ENCODE measurements at places on chromosomes 1 and 21. TPM values are rescaled to one million over a fixed set of nuclear protein-coding genes. Genes with fewer than 3 reads are reported as not detected.

DNA sequence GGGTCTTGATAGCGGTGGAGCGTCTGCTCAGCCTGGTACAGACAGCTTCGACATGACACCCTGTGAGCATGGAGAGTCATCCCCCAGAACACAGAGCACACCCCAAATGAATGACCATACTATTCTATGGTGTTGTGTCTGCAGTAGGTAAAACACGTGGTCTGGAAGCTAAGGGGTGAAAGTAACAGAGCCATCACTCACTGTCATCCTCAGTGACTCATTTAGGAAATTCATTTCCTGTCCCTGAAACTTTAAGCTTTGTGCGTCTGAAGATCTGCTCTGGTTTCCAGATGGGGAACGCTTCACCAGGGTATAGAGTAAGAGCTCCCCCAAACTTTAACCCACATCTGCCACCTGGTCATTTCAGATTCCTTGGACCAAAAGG lies 94.8 kb upstream of the DISP3 start:
- H3K4me1 ChIP-seq, result no peaks in the 10 kb centered on the region
- H3K36me3 ChIP-seq, result no peaks in the 10 kb centered on the region
- H3K4me3 ChIP-seq, result no peak overlapping the region
- H3K27ac ChIP-seq, result no peak overlapping the region
- peaks cover 41% of the 10 kb centered on the region for H3K27me3 ChIP-seq

The LSM10 gene
- 28.4 TPM for total RNA-seq

DNA sequence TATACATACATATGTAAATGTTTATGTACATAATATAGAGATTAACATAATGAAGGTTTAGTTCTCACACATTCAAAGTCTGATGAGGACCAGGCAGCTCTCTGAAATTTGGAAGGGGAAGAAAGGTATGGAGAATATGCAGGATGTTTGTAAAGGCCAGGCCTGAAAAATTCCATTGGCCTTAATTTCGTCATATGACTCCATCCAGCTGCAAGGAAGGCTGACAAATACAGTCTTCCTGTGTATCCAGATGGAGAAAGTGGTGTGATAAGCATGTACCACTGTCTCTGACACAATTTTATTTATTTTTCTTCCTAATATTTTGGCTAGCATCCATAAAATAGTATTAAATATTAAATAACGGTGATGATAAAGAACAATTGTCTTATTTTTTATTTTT lies 6.3 kb upstream of the SGIP1 start:
- H3K36me3 ChIP-seq, result no peaks in the 10 kb centered on the region
- no peak overlapping the region for H3K27ac ChIP-seq
- H3K4me3 ChIP-seq, result no peak overlapping the region
- H3K27me3 ChIP-seq, result peaks cover 9% of the 10 kb centered on the region

- no peak overlapping the region for H3K4me3 ChIP-seq
- no peak for DNase-seq
- peaks cover 11% of the 10 kb centered on the region for H3K27me3 ChIP-seq
Observed at GRCh38 chr1:58855274-58856165, 71.7 kb upstream of the JUN start.

DNA sequence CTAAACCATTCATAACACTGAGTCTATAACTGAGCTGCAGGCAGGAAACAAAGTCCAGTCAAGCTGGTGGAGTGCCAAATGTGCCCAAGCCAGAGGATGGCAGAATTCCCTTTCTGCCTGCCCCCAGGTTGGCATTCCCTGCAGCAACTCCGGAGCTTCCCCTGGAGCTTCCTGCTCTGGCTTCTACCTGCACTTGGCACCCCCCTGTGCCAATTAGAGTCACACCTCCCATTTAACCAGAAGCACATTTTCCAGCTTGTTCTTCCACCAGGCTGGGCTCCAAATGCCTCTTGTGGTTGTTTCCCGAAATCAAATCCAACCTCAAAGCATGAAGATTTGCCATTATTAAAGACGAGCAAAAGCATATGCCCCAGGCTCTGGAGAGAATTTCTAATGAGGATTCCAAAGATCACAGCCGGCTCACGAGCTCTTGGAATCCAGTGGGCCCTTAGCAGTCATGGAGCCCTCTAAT lies 294.5 kb downstream of the RRAGC start:
- no peak for DNase-seq
- H3K27me3 ChIP-seq, result peaks cover 54% of the 10 kb centered on the region
- H3K36me3 ChIP-seq, result no peaks in the 10 kb centered on the region
- H3K4me3 ChIP-seq, result no peak overlapping the region
- H3K4me1 ChIP-seq, result peaks cover 4% of the 10 kb centered on the region
- no peak overlapping the region for H3K27ac ChIP-seq

DNA sequence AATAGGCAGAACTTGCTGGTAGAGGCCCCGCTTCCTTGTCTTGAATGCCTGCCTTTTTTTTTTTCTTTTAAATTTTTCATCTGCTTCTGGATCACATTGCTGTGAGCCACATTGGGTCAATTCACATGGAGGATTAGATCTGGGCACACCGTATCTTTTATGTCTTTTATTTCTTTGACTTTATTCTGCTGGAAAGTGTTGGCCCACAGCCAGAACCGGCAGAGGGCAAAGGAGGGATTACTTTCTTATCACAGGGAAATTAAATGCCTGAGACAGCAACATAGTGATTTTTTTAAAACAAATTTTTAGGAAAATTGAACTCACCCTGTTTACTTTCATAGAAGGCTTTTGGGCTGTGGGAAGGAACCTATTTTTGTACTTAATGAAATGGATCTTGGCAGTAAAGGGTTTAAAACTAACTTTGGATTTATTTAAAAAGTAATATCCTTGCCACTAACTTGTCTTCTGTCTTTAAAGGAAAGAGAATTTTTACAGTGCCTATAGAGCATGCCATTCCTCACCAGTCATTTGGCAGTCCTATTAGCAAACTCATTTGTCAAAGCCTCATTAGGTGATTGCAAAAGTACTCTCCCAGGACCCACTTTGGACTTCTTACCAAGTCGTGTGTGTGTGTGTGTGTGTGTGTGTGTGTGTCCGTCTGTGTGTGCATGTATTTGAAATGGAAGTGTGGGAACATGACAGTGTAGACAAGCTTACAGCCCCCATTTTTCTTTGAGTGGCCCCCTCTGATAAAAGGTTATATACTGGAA lies 68.4 kb downstream of the ST6GALNAC3 start:
- H3K36me3 ChIP-seq, result no peaks in the 10 kb centered on the region
- peak overlapping the region; percentile 62 for H3K27ac ChIP-seq
- DNase-seq, result no peak
- peaks cover 56% of the 10 kb centered on the region for H3K4me1 ChIP-seq
- H3K4me3 ChIP-seq, result no peak overlapping the region
- no peaks in the 10 kb centered on the region for H3K27me3 ChIP-seq

GRCh38 chr1:239467730-239468129 lies 81.4 kb downstream of the CHRM3 start:
- no peak for DNase-seq
- H3K36me3 ChIP-seq, result no peaks in the 10 kb centered on the region
- H3K4me1 ChIP-seq, result no peaks in the 10 kb centered on the region
- no peaks in the 10 kb centered on the region for H3K27me3 ChIP-seq

- H3K36me3 ChIP-seq, result no peaks in the 10 kb centered on the region
- DNase-seq, result no peak
- peaks cover 1% of the 10 kb centered on the region for H3K4me1 ChIP-seq
- H3K27ac ChIP-seq, result no peak overlapping the region
Observed at GRCh38 chr21:38123626-38124025, 133.2 kb upstream of the KCNJ15 start.

The SFN gene
- total RNA-seq, result 0.44 TPM

The ROR1 gene
- total RNA-seq, result 63.8 TPM

The DEPDC1 gene
- total RNA-seq, result 10.3 TPM

DNA sequence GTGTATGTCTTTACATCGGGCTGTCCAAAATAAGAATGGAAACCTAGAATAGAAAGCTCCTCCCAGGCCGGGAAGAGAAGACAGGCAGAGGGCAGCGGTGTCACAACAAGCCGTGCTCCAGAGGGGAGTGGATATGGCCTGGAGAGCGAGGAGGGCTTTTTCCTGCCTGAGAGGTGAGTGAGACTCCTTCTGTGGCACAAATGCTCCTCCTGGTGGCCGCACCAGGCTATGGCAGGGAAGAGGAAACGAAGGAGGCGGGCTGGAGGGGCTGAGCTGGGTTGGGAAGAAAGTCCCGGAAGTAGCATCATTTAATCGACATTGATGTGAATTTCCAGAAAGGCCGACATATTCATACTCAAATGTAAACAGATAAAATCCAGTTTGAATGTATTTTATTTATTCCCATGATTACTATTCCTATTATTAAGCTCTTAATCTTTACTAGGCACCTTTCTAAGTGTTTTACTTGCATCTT lies 54.7 kb downstream of the MEF2D start:
- peak; percentile 81 for DNase-seq
- no peak overlapping the region for H3K27ac ChIP-seq
- H3K4me3 ChIP-seq, result no peak overlapping the region
- H3K36me3 ChIP-seq, result no peaks in the 10 kb centered on the region
- peaks cover 80% of the 10 kb centered on the region for H3K27me3 ChIP-seq
- H3K4me1 ChIP-seq, result no peaks in the 10 kb centered on the region

The KCNJ6 gene
- total RNA-seq, result 3.3 TPM

The MPZ gene
- total RNA-seq, result 4.5 TPM

All from progenitor cell of endocrine pancreas (in vitro differentiated cells).